ENCODE measurements at places on chromosomes 1 and 21.

DNA sequence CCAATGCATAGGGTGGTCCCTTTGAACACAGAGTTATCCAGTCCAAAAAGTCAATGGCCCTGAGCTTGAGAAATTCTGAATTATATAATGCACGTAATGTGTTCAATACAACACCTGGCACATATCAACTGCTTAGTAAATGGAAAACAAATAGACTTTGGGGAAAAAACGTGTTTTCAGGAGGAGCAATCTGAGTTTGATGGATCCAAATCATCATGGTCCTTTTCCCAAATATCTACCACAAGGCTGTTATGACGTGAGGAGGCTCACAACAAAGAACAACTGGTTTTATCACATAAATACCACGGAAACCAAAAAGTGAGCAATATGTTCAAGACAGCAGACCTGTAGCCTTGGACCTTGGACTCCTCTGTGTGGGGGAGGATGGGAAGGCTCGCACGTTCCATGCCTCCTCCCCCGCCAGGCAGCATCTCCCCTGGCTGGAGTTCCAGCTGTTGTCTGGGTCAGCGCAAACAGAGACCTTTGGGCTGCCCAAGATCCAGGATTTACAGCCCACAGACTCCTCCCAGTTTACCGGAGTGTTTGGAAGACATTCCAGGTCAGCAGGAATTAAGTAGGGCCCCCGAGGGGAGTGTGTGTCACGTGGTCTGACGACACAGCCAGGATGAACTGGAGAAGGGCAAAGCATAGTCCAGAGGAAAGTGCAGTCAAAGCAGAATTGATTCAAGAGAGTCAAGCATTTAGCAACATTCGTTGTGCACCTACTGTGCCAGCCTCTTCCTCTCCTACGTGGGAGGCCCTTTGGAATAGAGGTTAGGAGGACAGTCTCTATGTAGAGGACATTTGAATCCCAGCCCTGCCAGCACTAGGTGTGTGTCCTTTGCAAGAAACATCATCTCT, 32.2 kb upstream of the MED18 start:
- peak; percentile 48 for DNase-seq

DNA sequence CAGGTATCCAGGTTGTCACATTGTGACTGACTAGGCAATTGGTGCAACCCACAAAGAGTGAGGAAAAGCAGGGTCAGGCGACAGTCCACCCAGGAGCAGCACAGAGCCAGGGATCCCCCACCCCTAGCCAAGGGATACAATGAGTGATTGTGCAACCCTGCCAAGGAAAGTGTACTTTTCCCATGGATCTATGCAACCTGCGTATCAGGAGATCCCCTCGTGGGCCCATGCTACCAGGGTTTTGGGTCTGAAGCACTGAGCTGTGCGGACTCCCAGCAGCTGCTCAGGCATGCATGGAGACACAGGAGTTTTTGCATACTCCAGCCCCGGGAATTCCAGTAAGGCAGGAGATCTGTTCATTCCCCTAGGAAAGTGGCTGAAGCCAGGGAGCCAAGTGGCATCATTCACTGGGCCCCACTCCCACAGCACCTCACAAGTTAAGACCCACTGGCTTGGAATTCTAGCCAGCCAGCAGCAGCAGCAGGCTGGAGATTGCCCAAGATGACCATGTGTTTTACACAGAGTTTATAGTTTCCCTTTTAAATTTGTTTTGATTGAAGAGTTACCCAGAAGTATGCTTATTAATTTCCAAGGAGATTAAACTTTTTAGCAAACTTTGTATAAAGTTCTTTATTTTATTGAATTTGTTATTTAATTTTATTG, 136.0 kb downstream of the LTN1 start:
- no peak for DNase-seq

DNA sequence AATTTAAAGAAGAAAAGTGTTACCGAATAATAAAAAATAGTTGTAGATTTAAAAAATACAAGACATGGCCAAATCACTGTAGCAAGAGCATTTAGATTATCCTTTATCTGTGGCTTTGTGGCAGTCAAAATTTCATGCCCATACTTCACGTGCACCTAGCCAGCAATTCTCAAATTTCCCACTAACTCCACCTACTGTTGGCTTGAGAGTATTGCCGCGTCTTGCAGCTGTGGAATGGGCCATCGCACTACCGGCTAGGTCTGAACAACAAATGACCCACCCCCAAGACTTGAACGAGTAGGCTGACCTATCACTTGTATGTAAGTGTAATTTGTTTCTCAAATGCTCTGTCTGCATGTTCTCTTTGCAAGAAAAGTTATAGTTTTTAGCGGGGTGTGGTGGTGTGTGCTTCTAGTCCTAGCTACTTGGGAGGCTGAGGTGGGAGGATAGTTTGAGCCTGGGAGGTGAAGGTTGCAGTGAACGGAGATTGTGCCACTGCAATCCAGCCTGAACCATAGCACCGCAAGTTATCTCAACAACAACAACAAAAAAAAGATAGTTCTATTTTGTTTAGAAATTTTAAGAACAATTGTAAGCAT, 4.1 kb downstream of the KRTAP13-4 start:
- DNase-seq, result peak; percentile 41

GRCh38 chr1:100152271-100152670, 19.3 kb downstream of the TRMT13 start:
- no peak for DNase-seq

DNA sequence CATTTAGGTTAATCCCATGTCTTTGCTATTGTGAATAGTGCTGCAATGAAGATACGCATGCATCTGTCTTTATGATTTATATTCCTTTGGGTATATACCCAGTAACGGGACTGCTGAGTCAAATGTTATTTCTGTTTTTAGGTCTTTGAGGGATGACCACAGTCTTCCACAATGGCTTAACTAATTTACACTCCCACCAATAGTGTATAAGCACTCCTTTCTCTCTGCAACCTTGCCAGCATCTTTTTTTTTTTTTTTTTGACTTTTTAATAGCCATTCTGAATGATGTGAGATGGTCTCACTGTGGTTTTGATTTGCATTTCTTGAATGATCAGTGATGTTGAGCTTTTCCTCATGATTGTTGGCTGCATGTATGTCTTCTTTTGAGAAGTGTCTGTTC, 33.5 kb downstream of the ASH1L start:
- DNase-seq, result no peak

DNA sequence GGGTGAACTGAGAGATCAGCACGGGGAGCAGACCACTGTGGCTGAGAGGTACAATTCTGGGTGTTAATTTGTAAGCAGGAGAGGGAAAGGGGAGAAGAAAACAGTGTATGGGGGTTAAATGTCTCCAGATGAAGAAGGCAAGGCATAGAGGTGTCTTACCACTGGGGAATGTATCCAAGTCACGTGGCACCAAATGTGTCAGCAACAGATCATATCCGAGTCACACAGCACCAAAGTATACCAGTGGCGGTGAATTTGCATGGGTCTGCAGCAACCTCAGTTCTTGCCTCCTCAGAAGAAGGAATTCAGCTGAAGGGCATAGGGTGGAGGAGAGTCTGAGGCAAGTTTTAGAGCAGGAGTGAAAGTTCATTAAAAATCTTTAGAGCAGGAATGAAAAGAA, 21.2 kb upstream of the SYCP1 start:
- DNase-seq, result no peak

- DNase-seq, result no peak
These were observed 57.4 kb upstream of the LBR start for GRCh38 chr1:225485226-225485625.

- DNase-seq, result peak; percentile 49
These were observed 83.6 kb downstream of the ST6GALNAC3 start for GRCh38 chr1:76158126-76158525.

DNA sequence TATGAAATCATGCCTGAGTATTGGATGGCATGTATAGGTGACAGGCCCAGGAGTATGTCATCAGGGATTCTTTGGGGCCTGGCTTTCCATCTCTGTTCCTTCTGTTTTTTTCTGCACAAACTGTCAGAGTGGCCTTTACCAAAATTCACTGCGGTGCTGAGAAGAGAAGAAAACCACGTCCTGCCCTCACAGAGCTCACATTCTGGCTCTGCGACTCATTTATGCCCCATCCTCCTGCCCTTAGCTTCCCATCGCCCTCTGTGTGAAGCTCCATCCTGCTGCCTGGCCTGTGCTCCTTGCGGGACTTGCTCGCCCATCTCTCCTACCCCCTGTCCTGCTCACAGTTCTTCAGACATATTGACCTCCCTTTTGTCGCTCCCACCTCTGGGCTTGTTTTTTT, 73.4 kb downstream of the HUNK start:
- no peak for DNase-seq

- DNase-seq, result peak; percentile 83
These were observed 35.4 kb downstream of the WNT2B start for GRCh38 chr1:112544011-112544688.

GRCh38 chr1:101079341-101079740, 53.8 kb upstream of the DPH5 start:
- no peak for DNase-seq

- DNase-seq, result peak; percentile 39
These were observed 118.5 kb upstream of the ADAR start for GRCh38 chr1:154726443-154726842.

GRCh38 chr1:25743164-25744139, 56.5 kb upstream of the SELENON start:
- DNase-seq, result no peak

DNA sequence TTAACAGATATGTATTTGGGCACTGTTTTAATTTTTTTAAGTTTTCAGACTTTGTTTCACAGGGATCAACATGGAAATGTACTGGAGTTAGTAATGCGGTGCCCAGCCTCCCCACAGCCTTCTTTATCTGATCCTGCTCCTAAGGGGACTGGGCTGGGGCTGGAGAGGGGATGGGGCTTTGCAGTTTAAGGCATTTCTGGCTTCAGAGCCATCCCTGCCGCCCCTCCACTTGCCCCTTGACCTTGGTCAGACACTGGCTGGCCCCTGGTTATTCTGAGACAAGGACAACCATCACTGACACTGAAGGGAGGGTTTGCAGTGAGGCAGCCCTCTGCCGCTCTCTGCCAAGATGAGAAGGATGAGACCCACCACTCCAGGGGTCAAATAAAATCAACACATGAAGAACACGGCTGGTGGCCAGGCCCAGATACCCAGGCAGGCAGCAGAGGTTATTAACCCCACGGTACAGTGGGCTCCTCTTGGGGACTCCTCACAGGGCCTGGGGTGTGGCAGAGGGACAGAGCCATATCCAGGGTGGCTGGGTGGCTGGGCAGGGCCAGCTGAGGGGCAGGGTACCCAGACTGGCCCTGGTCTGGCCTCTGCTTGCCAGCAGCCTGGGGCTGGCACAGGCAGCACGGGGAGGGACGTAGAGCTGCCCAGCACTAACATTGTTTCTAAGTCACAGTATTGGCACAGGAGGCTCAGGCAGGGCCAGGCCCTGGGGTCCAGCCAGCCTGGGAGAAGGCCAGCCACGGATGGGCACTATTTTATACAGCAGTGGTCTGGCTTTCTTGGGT, 7.2 kb upstream of the UBE2U start:
- DNase-seq, result no peak

GRCh38 chr21:43269440-43269839, 100.6 kb downstream of the CRYAA start:
- no peak for DNase-seq

GRCh38 chr21:29376556-29376955, 77.8 kb downstream of the BACH1 start:
- peak; percentile 68 for DNase-seq

GRCh38 chr1:231162297-231162969, 575 bp downstream of the TRIM67 start:
- no peak for DNase-seq

- DNase-seq, result peak; percentile 46
These were observed 30.4 kb upstream of the FOXO6 start for GRCh38 chr1:41330588-41331545.

DNA sequence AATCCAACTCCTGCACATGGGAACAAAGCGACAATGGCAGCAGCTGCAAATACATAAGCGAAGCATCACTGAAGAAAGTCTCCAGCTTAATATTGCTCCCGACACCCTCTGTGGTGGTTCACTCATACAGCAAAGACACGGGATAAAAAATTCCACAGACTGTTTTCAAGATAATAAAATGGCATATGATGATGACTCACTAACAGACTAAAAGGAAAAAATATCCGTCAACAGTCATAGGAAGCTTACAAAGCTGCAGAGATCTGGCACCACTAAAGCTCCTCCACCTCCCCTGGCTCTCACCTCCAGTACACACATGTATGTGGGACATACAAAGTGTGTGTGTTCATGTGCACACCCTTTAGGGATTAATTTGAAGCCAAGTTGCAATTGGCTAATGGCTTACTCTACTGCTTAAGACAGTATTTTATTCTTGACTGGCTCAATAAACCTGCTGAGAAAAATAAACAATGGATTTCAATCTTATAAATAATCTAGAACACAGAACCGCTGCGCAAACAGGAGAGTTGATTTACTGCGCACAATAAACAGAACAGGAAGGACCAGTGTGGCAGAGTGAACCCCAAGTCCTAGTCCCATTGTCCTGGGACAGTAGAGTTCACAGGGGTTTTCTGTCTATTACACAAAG, 94.4 kb downstream of the SLC45A1 start:
- DNase-seq, result peak; percentile 27

- no peak for DNase-seq
These were observed 56.3 kb upstream of the GPR153 start for GRCh38 chr1:6317098-6317760.

GRCh38 chr1:16905110-16905867, 9.5 kb downstream of the RNU1-2 start:
- peak; percentile 74 for DNase-seq

GRCh38 chr1:34640654-34641401, 114.0 kb upstream of the GJB5 start:
- DNase-seq, result no peak

GRCh38 chr1:230149751-230150584, 82.9 kb downstream of the GALNT2 start:
- DNase-seq, result no peak

- no peak for DNase-seq
These were observed 4.2 kb upstream of the PLA2G2C start for GRCh38 chr1:20190256-20191160.

DNA sequence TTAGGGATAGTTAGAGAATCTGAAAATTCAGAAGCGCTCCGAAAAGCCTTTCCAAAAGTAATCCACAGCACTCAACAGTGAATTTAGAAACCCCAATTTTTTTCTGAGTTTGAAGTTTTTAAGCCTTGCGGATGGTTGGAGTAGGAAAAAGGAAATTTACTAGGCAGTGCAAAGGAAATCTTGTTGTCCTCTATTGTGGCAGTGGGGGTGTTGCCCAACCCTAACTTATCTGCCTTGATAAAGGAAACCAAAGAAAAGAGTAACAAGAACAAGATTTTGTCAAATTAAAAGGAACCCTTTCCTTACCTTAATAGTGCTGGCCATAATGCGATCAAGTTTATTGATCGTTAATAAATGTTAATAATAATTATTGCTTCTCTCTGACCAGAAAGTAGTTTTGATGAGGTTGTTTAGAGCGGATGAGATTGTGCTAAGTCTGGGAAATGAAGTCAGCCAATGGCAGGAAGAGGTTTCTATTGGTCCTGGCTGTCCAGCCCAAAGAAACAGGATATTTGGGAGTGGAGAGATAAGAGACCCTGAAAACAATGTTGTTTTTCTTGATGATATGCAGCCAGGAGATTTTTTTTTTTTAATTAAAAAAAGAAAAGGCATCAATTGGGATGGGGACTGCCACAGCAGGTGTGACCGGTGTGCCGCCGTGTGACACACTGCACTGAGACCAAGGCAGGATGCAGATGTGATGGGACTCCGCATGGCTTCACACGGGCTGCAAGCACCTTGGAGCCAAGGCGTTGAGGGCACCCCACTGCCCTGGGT, at the start of gene ERG:
Gene ERG, minus strand, starts transcription at position 421 of the 777 bp plus-strand sequence. Its CDS starts 97 bp downstream, at position 324.
- DNase-seq, result no peak

Data from H4 (cell line).